C1 segment of cervical spinal cord (tissue), 14 donors: ENCODE measurements at places on chromosomes 4 and X.

DNA sequence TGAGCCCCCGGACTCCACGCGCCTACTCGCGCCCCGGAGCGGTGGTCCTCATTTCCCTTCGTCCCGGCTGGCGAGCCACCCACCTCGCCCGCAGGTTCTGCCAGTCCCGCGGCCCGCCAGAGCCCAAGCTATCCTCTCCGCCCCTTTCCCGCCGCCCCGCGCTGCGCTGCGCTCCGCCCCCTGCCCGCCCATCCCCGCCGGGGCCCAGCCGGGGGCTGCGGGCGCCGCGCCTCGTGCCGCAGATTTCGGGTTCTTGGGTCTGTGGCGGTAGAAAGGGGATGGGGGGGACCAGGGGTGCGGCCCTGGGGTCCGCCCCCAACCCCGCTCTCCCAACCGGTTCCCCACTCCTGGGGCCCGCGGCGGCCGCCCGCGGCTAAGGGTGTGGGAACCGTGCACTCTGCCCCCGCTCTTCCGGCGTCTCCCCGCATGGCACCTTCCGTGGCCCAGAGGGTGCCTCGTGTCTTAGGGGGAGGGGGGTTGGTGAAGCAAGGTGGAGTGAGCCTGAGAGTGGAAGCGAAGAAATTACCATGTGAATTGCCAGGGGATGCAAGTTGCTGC, 650.8 kb upstream of the DIPK2B start:
- no peak for DNase-seq

GRCh38 chr4:10114607-10115006, 2.0 kb downstream of the WDR1 start:
- no peak for DNase-seq

- no peak for DNase-seq
Observed at GRCh38 chrX:114047558-114047957, 536.3 kb upstream of the HTR2C start.

DNA sequence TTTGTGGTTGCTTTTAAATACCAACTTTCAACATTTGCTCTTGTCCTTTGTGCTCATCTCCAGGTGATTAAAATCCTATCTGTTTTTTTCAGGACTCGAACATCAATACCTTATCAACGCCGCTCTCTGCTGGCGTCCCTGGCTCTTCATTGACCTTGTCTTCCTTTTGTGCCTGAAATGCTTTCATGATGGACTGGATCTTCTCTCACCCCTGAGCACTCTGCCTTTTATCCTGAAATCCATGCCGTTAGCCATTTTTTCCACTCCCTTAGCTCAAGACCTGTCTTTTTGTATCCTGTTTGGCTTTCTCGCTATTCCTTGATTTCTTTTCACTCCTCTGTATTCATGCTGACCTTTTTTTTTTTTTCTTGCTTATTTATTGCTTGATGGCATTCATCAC, 549.5 kb upstream of the CPEB2 start:
- DNase-seq, result no peak

GRCh38 chr4:72843466-72843865, 226.1 kb downstream of the COX18 start:
- DNase-seq, result no peak

DNA sequence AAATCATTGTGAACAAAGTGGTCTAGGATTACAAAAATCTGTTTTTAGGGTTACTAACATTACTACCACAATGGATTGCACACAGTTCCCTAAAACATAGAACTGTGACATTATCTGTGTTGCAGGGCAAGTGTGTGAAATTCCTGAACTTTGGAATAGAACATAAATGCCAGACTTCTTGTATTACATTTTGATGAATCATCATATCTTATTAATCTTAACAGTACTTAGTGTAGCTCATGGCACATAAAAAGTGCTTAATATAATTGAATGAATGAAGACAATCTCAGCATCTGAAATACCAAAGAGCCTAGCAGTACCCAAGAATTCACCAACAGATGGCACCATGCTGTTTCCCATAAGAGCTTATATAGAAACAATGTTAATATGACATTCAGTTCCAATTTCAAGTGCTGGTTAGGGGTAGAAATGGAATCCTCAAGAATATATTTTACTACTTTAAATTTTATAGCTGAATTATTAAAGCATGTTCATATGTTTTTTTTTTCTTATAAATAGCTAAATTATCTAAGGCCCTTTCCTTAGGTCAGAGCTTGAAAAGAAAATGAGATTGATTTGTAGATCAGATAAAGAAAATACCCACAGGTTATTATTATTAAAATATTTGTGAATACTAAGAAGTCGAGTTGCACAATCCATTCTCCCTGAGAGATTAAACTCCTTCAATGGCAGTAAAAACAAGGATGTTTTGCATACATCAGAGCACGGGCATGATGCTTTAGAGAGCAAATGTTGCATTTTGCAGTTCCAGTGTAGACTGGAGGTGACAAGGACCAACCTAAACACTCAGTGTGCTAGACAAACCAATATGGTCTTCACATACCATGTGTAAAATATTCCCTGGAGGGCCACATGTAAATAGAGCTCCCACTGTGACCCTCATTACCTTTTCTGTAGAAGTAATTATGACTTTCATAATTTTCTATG, 25.7 kb upstream of the SHISA3 start:
- DNase-seq, result no peak

DNA sequence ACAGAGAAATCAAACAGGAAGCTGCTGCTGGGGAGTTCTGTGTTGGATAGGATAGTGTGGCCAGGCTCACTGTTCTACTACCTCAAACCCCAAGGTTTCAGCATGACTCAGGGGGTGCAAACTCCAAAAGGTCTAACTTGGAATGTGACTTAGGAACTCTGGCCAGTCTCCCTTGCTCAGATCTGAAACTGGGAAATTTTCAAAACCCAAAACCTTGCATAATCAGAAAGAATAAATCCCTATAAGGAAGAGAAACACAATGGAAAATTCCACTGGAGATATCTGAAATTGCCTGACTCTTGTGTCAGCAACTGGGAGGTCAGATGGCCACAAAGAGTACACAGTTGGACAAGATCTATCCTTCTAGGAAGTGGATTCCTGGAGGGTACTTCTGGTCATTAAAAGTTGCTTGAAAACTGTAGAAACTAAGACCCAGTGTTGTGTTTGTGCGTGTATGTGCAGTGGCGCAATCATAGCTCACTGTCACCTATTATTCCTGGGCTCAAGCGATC, 58.0 kb downstream of the PPEF2 start:
- no peak for DNase-seq

- DNase-seq, result no peak
Observed at GRCh38 chr4:106582103-106582502, 213.5 kb upstream of the GIMD1 start.

DNA sequence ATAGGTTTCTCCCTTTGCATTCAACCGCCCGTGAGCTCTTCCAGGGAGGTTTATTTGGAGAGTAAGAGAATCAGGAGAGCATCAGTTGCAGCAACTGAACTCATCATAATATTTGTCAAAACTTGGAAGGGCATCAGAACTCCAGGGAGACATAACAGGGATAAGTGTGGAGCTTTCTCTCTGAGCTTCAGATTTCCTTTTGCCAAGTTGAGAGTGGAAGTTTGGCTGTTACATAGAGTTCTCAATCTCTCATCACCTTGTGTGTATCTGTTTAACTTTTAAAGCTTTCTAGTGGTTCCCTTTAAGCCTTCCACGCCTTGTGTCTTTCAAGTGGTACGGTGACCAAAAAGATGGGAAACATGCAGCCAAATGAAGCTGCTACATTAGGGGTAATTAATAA, 18.8 kb downstream of the BMP3 start:
- DNase-seq, result no peak

- no peak for DNase-seq
Observed at GRCh38 chrX:9907645-9908387, 59.3 kb upstream of the CLDN34 start.

DNA sequence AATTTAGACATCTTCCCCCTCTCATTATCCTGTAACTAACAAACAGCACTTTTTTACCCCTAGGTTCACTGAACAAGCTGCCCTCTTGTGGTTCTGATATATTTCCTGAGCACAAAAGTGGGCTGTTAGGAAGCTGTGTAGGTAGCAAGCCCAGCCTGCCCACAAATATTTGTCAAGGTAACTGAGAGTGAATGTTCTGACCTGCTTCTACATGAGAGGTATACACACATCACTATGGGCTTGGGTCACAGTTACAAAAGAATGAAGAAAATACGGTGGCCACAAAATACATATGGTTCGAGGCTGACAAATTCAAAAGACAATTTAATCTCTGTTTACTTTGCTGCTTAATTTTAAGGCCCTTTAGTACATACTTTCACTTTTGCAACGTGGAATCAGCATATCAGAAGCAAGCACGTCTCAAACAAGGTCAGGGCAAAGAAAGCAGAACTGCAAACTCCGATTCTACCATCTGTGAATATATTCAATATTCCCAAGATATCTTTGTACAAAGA, 78.7 kb downstream of the RBM47 start:
- DNase-seq, result no peak
